ENCODE measurements at places on chromosomes 2 and 18.

GRCh38 chr18:22044474-22045220 is 124.7 kb upstream of the GATA6 start:
- no peak for DNase-seq

- DNase-seq, result peak; percentile 22
Observed at GRCh38 chr2:200747668-200748618, 63.8 kb upstream of the BZW1 start.

DNA sequence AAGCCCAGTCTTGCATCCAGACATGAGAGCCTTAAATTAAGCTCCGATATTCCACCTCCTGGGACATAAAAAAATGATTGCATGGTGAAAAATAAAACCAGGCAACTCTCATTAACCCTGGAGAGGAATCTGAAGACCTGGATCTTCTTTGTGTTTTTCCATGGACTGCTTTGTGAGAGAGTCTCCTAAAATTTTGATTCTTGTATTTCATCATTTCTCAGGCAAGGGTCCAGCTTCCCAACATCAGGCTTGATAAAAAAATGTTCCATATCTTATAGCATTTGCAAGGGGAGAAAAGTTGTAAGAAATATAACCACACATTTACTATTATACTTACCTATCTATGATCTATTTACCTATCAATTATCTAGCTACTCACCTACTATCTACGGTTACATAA is 327.5 kb upstream of the SPHKAP start:
- DNase-seq, result no peak

DNA sequence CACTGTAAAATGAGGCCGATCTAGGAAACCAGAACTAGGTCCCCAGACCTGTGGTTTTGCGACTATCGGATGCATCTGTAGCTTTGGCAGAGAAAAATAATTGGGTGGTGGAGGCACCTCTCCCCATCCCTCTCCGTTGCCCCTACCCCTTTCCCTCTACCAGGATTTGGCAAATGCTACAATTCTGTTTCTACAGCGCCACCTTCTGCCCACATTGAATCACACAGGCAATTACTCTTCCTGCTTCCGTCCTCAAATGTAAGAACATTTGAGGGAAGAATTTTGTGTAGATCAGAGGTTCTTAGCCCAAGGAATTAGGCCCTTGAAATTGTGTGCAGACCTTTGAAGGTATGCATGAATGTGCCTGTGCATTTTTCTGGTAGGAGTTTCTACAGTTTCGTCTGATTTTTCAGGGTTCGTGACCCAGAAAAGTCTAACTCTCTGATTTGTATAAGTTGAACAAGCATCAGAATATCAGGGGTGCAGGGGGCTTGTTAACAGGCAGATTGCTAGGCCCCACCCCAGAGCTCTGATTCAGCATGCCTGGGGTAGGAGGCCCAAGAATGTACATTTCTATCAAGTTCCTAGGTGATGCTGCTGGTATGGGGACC is 11.2 kb downstream of the ATP6V1B1 start:
- DNase-seq, result peak; percentile 44

GRCh38 chr2:72010647-72011369 is 136.9 kb downstream of the CYP26B1 start:
- no peak for DNase-seq

DNA sequence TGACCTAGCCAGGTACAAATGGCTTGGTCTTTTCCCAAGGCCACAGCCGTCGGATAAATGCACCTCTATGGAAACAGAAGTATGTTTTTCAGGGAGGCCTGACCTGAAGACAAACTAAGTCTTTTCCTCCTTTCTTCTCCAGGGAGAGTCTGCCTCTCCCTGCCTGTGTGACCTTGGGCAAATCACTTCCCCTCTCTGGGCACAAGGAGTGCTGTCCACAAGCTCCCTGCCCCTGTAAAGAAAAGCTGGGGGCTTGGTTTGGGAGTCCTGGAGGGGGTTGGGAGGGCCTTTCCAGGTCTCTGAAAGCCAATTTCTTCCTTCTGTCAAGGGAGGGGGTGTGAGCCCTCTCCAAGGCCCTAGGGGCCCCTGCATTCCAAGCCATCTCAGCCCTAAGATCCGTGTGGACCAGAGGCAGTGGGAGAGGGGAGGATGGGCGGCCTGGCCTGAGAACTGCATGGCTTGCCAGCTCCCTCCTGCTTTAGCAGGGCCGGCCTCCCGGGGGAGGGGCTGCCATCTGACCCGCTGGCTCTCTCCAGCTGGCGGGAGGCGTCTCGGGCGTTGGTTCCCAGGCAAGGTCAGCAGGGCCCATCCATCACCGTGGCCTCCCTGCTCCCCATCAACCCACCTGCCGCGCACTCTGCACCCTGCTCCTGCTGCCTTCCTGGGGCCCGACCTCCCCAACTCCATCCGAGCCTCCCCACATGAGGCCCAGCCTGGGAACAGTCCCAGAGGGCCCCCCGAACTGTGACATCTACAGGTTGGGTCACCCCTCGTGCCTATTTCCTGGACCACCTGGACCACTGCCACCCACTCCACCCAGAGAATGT is 61.4 kb downstream of the SMAD7 start:
- DNase-seq, result no peak

- no peak for DNase-seq
Observed at GRCh38 chr2:209940936-209941335, 61.5 kb upstream of the RPE start.

GRCh38 chr2:224722250-224722649 is 6.1 kb upstream of the CCDC195 start:
- no peak for DNase-seq

GRCh38 chr2:149388120-149388816 is 57.9 kb downstream of the LYPD6 start:
- peak; percentile 26 for DNase-seq

DNA sequence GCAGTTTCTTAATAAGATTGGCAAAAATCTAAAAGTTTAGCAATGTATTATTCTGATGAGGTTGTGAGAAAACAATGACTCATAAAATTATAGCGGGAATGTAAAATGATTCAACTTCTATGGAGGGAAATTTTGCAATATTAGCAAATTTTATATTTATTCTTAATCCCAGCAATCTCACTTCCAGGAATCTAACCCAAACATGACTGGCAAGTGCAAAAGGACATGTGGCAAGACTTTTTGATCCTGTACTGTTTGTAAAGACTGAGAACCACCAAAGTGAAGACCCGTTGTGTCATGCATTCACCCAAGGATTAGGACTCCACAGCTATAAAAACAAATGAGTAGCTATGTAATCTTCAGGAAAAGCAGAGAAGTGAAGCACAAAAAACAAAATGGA is 234.8 kb upstream of the KYNU start:
- no peak for DNase-seq

DNA sequence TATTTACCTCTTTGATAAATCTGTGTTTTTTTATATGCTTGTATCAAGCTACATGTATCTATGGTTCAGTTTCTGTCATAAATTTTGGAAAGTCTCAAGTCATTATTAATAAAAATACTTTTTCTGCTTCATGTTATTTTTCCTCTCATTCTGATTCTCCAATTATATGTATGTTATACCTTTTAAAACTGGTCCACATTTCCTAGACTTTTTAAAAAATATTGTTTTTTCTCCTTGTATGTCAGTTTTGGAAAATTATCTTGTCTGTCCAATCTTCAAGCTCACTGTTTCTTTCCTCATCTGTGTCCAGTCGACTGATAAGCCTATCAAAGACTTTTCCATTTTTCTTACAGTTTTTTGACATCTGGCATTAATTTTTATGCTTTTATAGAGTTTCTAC is 253.4 kb downstream of the ASXL3 start:
- no peak for DNase-seq

GRCh38 chr18:70220628-70221027 is 15.1 kb upstream of the RTTN start:
- DNase-seq, result no peak

GRCh38 chr2:191245046-191245868 is at the start of gene MYO1B:
Gene MYO1B (plus strand): TSS chr2:191245404. CDS start chr2:191276896, 31,492 bp downstream.
- peak; percentile 60 for DNase-seq

DNA sequence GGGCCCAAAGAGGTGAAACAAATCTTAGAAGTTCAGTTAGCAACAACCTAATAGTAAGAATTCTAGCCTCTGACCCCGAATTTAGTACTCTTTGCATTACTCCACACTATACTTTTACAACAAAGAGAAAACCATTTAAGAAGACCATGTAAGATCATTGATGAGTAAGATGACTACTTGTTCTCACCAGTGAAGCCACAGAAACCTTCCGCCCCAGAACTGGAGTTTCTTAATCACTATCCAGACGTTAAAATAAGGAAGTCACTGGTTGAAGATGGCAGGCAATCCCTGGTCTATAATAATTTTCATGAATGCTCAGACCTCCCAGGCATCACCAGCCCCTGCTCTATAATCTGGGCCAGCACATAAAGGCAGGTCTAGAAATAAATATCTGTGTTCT is 95.0 kb downstream of the TMEM163 start:
- no peak for DNase-seq

DNA sequence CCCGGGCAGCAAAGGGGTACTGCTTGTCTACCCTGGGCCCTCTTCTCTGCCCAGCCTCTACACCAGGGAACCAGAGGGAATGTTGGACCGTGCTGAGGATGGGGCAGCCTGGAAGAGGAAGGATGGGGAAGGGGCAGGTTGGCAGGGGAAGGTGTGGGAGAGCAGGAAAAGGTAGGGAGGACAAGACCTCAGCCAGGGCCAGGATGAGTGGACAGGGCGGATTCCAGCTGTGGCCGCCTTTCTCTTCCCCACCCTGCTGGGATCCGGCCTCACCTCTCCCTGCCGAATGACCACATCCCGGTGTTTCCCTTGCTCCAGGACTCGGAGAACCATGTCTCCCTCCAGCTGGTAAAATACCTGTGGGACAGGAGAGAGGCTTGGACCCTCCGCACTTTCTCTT is 8.9 kb downstream of the HAAO start:
- DNase-seq, result no peak

- DNase-seq, result no peak
Observed at GRCh38 chr2:61995515-61995914, 90.0 kb downstream of the COMMD1 start.

GRCh38 chr18:75291460-75291859 is 80.9 kb downstream of the TSHZ1 start:
- no peak for DNase-seq

DNA sequence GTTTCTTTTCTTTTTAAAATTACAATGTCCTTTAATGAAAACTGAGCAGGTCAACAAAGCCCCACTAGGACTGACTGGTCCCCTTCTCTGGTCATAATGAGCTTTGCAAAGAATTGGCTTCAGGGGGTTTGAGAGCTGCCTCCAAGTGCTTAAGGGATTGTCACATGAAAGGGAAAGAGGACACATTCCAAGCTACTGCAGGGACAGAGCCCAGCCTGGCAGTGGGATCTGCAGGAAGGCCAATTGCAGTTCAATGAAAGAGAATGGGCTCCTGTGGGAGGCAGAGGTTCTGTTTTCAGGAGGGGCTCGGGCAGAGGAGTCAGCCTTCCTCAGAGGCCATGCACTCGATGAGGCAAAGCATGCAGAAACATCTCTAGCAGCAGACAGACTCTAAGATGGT is 84.1 kb upstream of the ACKR3 start:
- no peak for DNase-seq

- DNase-seq, result peak; percentile 75
Observed at GRCh38 chr2:239296020-239296932, 104.5 kb downstream of the HDAC4 start.

GRCh38 chr2:136131961-136132824 is 14.2 kb upstream of the CXCR4 start:
- no peak for DNase-seq

- DNase-seq, result no peak
Observed at GRCh38 chr18:33697498-33697897, 119.5 kb downstream of the ASXL3 start.
